ENCODE measurements at places on chromosomes 2 and 18.

- DNase-seq = no peak
These were observed 100.5 kb downstream of the TACR1 start for GRCh38 chr2:75098856-75099255.

DNA sequence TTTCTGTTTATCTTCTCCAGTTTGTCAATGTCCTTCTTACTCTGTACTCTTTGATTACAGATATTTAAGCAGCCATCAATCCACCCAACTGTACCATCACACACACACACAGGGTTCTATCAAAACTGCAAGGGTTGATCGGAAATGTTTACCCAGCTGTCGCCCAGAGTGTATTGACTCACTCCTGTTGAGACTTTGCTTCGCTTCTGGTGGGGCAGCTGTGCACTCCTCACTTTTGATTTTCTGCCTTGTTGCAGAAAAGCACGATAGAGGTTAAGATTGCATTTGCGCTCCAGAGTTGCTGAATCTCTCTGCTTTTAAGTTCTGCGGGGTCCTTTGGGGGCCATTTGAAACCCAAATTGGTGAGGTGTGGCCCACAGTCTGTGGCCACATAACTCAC is 216.2 kb downstream of the SETBP1 start:
- no peak for DNase-seq

DNA sequence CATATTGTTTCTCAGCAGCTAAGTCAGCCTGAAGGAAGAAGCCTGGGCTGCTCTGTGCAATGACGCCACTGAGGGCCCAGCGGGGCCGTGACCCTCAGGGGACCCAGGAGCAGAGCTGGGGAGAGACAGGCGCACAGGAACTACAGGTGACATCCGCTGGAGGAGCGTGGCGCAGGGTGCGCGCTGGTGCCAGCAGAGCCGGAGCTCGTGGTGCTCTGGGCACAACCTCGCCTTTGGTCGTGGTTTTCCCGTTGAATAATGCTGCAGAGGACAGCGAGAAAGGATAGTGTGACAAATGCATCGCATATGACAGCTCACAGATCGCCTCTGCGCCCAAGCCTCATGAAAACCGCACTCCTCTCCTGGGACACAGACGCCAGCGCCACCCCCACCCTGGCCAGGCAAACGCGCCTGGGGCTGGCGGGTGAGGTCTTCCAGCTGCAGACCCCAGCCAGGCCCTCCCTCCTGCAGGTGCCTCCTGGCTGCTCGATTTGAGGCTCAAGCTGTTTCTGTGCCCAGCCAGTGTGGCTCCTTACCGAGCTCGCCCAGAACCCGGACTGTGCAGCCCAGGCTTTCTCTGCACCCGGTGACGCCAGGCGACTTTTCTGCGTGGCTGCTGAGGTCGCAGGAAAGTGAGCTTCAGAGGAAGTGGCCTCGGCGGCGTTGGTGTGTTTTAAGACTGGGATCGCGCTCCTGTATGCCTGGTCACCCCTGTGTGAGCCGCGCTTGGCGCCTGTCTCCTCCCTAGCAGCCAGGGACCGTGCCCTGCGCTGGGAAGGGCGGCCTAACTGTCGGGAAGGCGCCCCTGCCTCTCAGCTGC is 583.1 kb upstream of the HS6ST1 start:
- DNase-seq = no peak

GRCh38 chr2:223696719-223697118 is 94.6 kb upstream of the SCG2 start:
- DNase-seq = no peak

GRCh38 chr2:55148269-55148668 is 83.8 kb downstream of the CLHC1 start:
- DNase-seq = no peak

GRCh38 chr2:182061739-182062138 is 76.1 kb downstream of the PPP1R1C start:
- no peak for DNase-seq

GRCh38 chr2:117407746-117408145 is 406.7 kb upstream of the DDX18 start:
- DNase-seq = no peak

DNA sequence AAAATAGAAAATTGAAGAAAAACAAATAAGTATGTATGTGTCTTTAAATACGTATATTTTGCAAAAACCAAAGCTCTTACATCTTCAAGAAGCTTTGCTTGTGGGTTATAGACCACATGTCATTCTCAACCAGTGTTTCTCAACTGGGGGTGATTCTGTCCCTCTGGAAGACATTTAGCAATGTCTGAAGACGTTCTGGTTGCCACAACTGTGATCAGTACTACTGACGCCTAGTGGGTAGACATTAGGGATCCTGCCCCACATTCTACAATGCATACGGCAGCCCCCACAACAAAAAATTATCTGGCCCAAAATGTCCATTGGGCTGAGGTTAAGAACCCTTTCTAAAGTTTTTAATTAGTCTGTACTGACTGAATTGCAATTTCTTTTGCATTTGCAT is 48.4 kb downstream of the UNC50 start:
- DNase-seq = no peak

- DNase-seq = no peak
These were observed 125.6 kb downstream of the PTRHD1 start for GRCh38 chr2:24667542-24667941.

DNA sequence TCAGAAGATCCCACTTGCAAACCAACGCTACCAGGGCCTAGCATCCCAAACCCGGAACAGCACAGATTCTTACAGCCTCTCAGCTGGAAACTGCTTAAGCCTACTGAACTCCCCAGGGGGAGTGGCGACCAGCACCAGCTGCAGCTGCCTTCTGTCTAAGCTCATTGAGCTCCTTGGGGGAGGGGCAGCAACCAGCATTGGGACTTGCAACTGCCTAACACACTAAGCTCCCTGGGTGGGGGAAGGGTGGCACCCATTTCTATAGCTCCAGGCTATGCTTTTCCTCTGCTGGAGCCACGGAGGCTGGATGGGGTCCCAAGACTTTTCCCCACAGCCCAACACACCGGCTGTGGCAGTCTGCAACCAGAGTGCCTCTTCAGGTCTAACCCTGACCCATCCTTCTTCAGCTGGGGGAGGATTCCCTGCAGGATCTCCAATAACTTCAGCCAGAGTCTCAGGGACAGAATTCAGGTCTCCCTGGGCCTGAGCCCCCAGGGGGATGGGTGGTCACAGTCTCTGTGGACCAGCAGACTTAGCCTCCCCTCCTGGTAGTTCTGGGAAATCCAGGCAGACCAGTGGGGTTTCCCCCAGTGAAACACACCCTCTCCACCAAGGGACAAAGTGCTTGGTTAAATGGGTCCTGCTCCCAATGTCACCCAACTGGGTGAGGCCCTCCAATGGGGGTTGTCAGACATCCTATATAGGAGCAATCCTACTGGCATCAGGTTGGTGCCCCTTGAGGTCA is 45.9 kb upstream of the ITGA4 start:
- DNase-seq = no peak

DNA sequence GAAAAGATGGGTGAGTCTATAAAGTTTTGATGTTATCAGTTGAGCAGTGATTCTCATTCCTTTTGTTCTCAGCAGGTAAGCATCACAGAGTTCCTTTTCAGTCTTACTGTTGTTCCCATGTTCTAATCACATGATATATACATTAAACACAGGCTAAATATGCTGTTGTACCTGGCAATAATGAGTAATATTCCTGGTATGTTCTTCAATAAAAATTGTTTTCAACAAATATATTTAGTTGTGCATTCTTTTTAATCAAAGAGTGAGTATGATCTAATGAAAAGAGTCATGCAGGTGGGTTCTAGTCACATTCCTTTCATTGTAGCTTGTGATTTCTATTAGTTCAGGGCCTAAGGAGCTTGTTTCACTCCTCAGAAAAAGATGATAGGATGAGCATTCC is 288.3 kb upstream of the NETO1 start:
- no peak for DNase-seq

GRCh38 chr2:108370080-108370479 is 7.7 kb upstream of the SULT1C4 start:
- DNase-seq = no peak

GRCh38 chr2:18395555-18395954 is 164.9 kb downstream of the RDH14 start:
- no peak for DNase-seq

GRCh38 chr2:155972916-155973315 is 359.6 kb downstream of the NR4A2 start:
- no peak for DNase-seq

DNA sequence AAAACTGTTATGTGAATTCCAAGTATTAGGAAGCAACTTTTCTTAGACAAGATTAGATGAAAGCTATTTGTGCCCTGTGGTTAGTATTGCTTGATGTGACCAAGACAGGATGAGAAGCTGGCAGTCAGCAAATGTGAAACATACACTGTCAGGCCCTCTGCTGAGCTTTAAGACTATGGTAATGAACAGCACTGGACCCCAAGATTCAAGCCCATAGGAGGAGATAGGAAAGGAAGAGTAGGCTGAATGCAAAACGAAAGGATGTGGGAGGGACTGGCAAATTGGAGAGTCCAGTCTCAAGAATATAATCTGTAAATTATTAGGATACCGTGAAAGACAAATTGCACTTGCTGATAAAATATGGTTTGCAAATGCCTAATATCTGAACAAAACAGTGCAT is 16.4 kb downstream of the BZW1 start:
- DNase-seq = no peak

GRCh38 chr2:232018181-232018580 is 56.7 kb downstream of the DIS3L2 start:
- DNase-seq = no peak

- no peak for DNase-seq
These were observed 167.4 kb downstream of the EIPR1 start for GRCh38 chr2:3210257-3210656.
